ENCODE measurements at places on chromosomes 7 and 10.
A peak's percentile ranks its signal among the peaks of the same experiment; 100 is the strongest.

- DNase-seq, result no peak
Observed at GRCh38 chr7:129606803-129607202, 4.7 kb upstream of the NRF1 start.

DNA sequence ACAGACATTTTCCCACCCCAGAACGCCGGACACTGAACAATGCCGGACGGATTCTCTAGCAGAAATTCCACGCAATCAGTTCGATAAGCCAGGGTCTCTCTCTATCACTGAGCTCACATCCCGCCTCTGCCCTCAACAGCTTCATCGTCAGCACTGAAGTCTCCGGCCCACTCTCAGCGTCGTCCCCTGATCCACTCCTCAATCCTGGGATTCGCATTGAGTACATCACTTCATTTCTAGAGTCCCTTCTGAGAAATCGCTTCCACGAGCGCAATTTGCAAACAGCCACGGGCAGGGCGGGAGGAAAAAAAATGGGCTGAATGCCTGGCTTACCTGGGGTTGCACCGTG is 365 bp downstream of the YME1L1 start:
- no peak for DNase-seq

- DNase-seq, result no peak
Observed at GRCh38 chr7:106629516-106629915, 31.4 kb downstream of the CCDC71L start.

DNA sequence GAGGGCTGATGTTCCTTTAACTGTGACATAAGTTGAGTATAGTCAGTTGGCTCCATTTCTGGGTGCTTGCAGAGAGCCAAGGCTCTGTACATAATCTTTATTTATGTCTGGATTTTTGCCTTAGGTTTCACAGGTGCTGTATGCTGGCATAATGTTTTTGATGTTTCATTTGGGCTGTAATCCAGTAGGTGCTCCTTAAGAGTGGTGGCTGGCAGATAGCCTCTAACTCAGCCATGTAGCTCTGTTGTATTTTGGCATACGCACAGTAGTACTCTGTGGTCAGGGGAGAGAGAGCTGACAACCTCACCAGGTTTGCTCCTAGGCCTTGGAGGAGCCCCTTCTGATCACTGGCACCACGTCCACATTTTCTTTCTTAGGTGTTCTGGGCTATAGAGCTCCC is 61.1 kb downstream of the RNF133 start:
- no peak for DNase-seq

GRCh38 chr7:44565097-44565794 is 8.5 kb downstream of the DDX56 start:
- peak; percentile 45 for DNase-seq

DNA sequence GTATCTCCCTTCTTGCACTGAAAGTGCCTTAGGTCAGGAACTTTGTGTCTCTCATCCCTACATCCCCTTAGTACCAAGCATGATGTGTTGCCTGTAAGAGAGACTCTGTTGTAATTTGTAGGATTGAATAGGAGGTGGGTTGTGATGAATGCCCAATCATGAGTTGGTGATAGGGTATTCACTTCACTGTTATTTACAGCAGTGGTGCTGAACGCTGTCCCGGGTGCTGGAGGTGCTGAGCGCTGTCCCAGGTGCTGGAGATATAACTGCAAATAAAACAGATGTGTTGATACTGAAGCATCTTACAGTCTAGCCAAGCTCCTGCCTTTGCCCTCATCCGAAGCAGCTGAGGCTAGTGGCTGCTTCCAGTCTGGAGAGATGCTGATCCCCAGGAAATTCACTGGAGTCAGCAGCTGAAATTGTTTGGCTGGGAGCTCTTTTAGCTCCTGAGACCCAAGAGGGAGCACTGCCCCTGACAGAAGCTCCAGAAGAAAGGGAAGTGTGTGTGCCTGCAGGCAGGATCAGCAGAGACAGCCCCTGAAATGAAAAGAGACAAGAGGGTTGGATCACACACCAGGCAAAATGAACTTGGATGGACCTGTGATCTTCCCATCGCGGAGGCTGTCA is 183.4 kb downstream of the SORCS3 start:
- no peak for DNase-seq

DNA sequence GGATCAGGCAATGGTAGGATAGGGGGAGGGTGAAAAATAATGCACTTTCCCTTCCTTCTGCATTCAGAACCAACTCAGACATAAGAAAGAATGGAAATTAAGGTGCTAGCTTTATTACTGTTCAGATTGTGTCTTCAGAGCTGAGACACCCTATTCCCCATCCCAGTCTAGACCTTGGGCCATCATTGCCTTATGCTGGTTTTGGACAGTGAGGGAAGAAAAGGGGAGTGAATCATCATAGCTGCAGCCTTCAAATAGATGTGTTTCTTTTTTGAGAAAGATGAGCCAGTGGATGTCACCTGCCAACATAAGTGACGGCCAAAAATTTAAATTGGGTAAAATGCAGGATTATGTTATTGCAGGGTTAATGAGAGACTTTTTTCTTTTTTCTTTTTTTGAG is 27.0 kb upstream of the TOMM7 start:
- no peak for DNase-seq

GRCh38 chr7:22709857-22710256 is 17.1 kb upstream of the IL6 start:
- no peak for DNase-seq

- DNase-seq, result no peak
Observed at GRCh38 chr10:18238870-18239485, 98.8 kb downstream of the CACNB2 start.

- DNase-seq, result no peak
Observed at GRCh38 chr10:85547460-85548023, 819.1 kb downstream of the GRID1 start.

DNA sequence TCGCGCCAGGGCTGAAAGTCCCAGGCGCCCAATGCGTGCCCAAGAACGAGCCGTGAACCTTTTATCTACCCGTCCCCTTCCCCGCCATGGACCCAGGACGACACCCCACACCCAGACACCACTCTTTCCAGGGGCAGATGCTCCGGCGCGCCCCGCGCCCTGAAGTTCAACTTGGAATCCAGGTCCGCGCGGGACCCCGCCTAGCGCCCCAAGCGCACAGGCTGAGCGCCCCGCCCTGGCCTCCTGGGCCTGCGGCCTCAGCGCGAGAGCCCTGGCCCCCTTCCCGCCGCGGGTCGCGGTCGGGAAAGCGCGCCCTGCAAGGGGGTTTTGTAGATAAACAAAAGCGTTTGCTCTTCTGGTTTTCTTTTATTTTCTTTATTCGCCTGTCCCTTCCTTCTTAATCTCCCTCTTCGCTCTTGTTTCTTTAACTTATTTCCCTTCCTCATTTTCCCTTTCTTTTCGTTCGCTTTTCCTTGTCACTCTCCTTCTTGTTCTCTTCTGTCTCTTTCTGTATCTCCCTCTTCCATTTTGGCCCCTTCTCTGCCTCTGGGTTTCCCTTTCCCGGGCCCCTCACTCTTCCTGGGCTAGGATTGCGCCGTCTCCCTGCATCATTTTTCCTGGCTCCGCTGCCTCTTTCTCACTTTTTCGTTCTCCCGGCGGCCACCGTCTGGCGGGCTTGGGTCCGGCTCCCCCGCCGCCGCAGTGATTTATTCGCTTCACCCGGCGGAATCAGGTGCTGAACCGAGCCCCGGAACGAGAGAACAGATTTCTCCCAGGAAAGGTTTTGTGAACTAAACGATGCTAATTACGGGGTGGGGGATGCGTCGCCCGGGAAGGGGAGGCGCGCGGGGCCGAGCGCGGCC is 15.3 kb upstream of the PAX2 start:
- no peak for DNase-seq

- no peak for DNase-seq
Observed at GRCh38 chr7:31858055-31858454, 171.0 kb downstream of the PPP1R17 start.

DNA sequence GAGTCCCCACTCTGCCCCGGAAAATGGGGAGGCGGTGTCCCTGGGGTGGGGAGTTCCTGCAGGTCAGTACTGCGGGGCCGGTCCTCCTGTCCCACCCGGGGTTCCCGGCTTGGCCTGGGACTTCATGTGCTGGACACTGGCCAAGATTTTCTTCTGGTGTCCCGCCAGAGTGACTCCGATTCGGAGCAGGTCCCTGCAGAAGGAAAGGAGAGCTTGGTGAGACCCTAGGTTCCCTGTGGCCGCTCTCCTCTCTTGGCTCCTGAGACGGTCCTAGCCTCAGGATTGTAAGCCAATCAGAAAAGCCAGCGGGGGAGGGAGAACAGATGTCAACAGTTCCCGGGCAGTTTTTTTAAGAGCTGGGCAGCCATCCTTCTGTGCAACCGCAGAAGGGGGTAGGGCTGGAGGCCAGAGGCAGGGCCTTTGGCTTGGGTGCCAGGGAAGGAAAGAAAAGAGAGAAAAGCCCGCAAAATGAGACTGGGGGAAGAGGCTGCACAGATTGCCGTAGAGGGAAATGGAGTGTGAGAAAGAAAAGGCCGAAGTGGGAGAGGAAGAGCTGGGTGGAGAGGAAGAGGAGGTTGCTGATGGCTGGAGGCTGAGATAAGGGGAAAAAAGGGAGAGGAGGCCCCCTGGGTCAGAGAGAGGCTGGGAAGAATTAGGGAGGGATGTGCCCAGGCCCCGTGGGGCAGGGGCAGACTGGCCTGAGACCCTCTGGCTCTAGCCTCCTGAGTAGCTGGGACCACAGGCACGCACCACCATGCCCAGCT is 23.7 kb downstream of the EPHB4 start:
- DNase-seq, result peak; percentile 93

DNA sequence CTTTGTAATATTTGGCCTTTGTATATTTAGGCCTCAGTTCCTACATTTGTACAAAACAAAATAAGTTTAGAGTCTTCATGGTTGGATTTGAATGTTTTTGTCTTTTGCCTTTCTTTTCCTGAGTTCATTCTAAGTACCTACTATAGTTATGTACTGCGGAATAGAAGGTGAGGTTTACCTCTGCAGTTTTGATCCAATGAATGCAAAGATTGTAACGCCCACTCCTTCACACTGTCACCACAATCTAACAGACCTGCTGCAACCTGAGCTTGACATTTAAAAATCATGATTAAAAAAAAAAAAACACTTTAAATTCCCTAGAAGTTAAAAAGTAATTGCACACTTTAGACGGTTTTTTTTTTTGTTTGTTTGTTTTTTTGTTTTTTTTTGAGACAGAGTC is 145.0 kb downstream of the CALCR start:
- no peak for DNase-seq

DNA sequence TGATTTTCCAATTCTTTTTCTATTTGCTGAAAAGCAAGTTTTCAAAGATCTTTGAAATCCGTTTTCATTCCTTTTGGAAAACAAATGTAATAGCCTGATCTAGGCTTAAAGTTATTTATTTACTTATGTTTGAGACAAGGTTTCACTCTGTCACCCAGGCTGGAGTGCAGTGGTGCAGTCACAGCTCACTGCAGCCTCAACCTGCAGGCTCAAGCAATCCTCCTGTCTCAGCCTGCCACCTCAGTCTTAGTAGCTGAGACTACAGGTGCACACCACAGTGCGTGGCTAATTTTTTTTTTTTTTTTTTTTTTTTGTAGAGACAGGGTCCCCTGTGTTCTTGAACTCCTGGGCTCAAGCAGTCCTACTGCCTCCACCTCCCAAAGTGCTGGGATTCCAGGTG is 4.6 kb downstream of the ST7 start:
- DNase-seq, result no peak

DNA sequence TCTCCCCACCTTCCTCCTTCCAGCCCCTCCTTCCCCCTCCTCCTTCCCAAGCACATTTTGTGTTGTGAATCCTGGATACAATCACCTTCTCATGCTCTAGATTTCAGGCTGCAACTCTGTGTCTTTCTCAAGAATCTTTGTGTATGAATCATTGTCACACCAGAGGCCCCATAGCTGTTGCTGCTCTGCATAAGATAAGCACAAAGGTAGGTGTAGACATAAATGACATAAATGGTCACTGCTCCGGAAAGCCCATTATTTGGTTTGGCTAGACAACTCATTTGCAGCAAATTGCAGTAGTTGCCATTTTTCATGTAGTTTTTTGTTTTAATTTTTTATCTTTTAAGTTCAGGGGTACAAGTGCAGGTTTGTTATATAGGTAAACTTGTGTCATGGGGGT is 216.3 kb upstream of the NRP1 start:
- DNase-seq, result no peak

- DNase-seq, result no peak
Observed at GRCh38 chr7:121355574-121355973, 26.8 kb downstream of the WNT16 start.

GRCh38 chr7:14761510-14762296 is 140.8 kb downstream of the DGKB start:
- DNase-seq, result no peak

GRCh38 chr10:104435822-104436221 is 82.2 kb downstream of the CFAP58 start:
- no peak for DNase-seq

DNA sequence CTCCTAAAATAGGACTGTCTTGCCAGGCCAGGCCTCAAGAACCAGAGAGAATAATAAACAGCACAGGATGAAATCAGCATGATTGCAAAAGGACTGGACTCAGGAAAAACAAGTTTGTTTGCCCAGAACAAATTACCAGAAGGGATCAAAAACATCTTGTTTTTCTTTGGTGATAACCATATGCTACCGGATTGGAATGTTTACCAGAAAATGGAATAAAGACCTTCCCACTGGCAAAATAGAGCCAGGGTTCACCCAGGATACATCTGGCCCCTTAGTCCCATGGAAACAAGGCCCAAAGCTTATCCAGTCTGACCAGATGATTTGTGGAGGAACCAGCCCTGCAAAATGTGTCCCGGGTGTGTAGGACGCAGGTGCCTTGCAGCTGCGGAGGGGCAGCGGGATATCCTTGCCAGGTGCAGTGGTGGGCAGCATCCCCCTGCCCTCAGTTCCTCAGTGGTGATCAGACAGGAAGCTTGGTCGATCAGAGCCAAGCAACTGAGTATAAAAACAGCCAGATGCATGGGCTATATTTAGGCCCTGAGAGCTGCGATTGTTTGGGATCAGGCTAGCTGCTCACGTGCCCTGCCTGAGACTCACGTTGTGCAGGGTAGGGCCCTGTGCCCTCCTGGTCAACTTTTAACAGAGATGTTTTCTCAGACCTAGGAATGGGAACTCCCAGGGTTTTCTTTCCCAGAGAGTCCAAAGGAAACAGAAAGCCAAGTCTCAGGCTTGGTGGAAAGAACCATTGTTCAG is 4.6 kb upstream of the ZNF22 start:
- DNase-seq, result no peak

DNA sequence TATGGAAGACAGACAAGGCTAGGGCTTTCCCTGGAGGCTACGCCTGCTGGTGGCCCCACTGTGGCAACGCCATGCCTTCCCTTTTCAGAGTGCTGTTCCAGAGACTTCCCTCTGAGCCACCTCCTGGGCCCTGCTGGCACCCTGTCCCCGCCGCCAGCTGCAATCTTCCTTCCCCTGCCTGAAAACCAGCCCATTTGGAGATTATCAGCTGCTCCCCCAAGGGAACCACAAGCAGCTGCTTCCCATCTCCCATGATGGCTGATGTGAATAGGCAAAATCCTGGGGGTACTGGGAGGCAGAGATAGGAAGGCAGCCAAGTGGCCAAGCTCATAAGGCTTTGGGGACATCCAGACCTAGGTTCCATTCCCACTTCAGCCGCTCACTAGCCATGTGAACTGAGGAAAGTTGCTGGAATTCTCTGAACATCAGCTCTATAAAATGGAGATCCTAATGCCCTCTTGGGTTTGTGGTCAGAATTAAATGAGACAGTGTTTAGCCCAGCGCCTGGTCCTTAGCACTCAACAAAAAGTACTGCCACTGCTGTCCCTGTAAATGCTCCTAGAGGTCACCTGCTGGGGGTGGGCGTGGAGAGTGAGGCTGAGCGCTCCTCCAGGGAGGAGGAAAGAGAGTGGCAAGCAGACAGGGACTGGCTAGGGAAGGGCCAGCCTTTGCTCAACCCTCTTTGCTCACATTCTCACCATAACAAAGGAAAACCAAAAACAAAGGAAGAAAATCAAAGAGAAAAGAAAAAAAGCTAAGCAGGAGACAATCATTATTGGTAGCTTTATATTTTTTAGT is 5.9 kb downstream of the TSPAN33 start:
- no peak for DNase-seq

Data from GM19239 (cell line).